ENCODE measurements at places on chromosomes 2 and 18.

DNA sequence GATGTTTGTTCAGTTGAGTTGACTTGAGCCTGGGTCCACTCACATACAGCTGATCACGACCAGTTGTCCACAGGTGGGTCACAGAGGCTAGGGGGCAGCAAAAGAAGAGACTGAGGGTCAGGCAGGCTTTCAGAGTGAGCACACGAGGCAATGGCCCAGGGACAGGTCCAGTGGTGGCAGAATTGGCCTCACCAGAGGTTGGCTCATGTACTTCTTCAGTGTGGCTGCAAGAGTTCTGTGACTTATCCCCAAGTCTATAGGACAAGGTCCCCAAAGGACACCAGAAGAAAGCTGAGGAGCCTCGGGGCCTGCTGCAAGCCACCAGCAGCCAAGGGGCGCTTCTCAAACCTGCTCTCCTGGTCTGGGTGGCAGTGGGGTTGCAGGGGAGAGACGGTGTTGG is 219.8 kb downstream of the TFCP2L1 start:
- no peaks in the 10 kb centered on the region for H3K36me3 ChIP-seq
- no peak overlapping the region for H3K4me3 ChIP-seq
- no peaks in the 10 kb centered on the region for H3K4me1 ChIP-seq
- no peak for DNase-seq
- H3K27ac ChIP-seq, result no peak overlapping the region

GRCh38 chr18:36628435-36629137 is 200.2 kb downstream of the TPGS2 start:
- no peak for DNase-seq
- H3K36me3 ChIP-seq, result no peaks in the 10 kb centered on the region
- H3K4me1 ChIP-seq, result no peaks in the 10 kb centered on the region
- H3K27ac ChIP-seq, result no peak overlapping the region
- H3K4me3 ChIP-seq, result no peak overlapping the region

GRCh38 chr2:200447139-200447855 is 62.6 kb downstream of the KCTD18 start:
- H3K4me3 ChIP-seq, result no peak overlapping the region
- H3K27me3 ChIP-seq, result no peaks in the 10 kb centered on the region
- no peak for DNase-seq
- H3K4me1 ChIP-seq, result peaks cover 25% of the 10 kb centered on the region

- no peaks in the 10 kb centered on the region for H3K4me1 ChIP-seq
- no peak overlapping the region for H3K27ac ChIP-seq
- peaks cover 35% of the 10 kb centered on the region for H3K27me3 ChIP-seq
- no peak overlapping the region for H3K4me3 ChIP-seq
Observed at GRCh38 chr18:36378205-36378604, 80.7 kb downstream of the FHOD3 start.

DNA sequence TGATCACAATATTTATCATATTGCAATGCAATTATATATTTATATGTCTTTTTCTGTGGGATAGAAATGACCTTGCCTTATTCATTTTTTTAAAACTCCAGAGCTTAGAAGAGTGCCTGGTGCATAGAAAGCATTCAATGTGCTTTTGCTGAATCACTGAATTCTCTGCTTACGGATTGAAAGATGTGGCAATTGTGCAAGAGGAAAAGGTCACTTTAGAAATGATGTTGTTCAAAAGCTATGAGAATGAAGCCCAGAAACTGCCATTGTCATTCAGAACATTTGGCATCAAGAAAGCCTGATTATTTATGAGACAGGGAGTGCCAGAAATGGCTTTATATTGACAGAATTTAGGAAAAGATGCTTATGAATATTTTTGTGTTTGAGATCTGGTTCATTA is 678.6 kb upstream of the CDH2 start:
- no peak for DNase-seq
- no peaks in the 10 kb centered on the region for H3K36me3 ChIP-seq
- H3K4me1 ChIP-seq, result no peaks in the 10 kb centered on the region
- no peak overlapping the region for H3K27ac ChIP-seq
- H3K4me3 ChIP-seq, result no peak overlapping the region
- no peaks in the 10 kb centered on the region for H3K27me3 ChIP-seq

All from activated naive CD8-positive, alpha-beta T cell treated with anti-CD3 and anti-CD28 coated beads for 36 hours (primary cell).